Stimulated activated CD4-positive, alpha-beta T cell treated with anti-CD3 and anti-CD28 coated beads, Interleukin-4, amount 100 ng/mL, for 1 hour (primary cell): ENCODE measurements at places on chromosomes 1 and 21.

DNA sequence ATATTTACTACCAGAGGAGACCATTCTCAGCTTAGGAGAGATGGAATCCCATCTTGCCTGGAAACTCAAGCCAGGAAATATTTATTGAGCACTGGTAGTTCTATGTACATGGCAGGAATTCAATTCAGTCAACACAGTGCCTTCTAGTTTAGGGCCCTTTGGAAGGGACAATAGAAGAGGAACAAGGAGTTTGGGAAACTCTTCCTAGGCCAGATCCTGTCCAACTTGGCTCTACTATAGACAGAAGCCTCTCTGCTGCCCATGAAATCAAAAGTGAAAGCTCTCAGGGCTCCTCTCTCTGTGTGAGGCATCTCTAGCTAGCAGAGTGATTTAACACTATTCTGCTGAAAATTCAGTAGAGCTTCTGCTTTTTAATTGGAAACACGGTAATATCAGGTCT, 244.6 kb upstream of the MAP1LC3C start:
- DNase-seq: no peak

DNA sequence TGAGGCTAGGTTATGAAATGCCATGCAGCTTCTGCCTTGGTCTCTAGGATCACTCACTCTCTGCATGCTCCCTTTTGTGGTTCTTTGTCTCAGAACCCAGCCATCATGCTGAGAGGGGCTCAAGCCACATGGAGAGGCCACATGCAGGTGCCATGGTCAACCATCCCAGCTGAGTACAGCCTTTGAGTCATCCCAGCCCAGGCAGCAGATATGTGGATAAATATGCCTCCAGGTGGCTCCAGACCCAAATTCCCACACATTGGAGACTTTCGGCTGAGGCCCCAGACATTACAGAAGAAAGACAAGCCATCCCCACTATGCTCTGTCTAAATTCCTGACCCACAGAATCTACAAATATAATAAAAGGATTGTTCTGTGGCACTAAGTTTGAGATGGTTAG, 102.0 kb downstream of the LHX9 start:
- DNase-seq: no peak

- DNase-seq: no peak
These were observed 138.1 kb downstream of the ELAVL4 start for GRCh38 chr1:50246869-50247268.

- DNase-seq: no peak
These were observed 46.5 kb downstream of the PSMG1 start for GRCh38 chr21:39136711-39137110.

GRCh38 chr1:217712925-217713597, 81.9 kb downstream of the SPATA17 start:
- DNase-seq: no peak

DNA sequence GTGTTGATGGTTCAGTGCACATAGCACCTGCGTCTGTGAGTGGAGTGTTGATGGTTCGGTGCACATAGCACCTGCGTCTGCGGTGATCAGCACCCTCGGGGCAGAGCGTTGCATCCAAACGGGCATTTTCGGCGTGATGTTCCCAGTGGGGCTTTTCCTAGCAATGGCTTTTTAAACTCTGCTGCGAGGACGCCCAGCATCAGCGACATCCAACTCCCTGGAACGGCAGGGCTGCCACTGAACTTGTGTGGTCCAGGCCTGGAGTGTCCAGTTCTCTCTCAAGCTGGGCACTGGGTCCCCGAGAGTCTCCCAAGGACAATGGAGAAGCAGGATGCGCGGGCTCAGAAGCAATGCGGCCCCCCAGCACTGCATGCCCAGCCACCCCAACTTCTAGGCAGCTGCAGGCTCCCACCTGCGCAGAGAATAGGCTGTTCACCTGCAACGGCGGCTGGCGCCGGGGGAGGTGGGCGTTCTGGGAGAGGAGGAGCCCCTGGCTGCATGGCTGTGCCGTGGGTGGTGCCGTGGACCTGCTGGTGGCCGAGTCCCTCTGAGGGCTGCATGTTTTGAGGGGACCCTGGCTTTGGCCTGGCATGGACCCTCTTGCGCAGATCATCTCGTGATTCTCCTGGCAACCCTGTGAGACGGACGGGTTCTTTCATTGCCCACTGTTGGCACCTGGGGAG, 10.1 kb upstream of the C1orf174 start:
- DNase-seq: no peak

DNA sequence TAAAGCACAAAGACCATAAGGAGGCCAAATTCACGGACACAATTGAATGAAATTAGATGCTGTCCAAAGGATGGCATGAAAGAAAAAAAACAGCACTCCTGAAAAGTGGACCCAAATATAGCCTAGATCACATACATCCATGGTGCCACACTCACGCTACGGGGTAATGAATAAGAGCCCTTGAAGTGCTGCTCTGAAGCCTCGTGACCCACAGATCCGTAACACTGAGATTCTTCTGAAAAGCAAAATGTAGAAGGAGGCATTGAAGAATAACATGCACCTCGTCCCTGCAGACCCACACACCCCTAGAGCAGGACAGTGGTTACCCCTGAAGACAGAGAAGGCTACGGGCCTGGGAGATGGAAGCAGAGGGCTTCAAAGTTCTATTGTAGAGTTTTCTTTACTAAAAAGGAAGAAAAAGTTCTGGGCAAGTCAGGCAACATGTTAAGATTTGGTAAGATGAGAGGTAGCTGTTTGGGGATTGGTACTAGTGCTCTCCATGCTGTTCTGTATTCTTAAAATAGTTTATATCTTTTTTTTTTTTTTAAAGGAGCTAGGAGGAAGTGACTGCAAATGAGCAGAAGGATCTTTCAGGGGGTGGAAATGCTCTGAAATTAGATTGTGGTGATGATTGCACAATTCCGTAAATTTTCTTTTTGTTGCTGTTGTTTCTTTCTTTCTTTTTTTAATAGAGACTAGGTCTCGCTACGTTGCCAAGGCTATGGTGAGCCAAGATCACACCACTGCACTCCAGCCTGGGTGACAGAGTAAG, 4.1 kb upstream of the ITGB2 start:
- no peak for DNase-seq

DNA sequence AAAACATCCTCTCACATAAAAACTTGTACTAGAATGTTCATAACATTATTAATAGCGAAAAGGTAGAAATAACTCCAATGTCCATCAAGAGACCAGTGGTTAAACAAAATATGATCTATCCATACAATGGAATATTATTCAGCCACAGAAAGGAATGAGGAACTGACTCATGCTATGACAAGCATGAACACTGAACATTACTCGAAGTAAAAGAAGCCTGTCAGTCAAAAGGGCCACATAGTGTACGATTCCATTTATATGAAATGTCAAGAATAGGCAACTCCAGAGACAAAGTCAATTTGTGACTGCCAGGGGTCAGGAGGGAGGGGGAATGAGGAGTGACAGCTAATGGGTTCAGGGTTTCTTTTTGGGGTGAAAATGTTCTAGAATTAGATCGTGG, 2.3 kb downstream of the VPS26C start:
- DNase-seq: no peak

DNA sequence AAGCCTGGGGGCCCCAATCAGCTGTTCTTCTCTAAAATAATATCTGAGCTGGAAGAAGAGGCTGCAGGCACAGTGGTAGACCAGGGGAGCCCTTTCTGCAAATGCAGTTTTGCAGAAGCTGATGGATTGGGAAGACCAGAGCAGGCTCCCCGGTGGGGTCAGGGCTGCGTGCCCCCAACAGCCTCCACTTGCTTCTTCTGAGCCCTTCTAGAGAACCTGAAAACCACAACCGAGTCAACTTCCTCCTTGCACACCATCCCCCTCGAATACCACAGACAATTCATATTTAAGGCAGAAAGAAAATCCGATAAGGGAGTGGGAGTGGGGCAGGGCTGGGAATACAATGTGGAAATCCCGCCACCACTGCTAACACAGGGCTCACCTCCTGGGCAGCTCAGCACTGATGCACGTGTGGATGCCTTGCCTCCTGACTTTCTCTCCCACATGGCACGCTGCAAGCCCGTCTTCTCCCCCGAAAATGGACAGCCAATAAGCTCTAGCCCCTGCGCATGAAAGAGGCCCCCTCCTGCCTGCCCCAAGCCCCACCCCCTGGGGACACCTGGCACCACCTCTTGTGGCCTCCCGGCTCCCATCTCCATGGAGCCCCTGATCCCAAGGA, 25.4 kb upstream of the ALDH4A1 start:
- DNase-seq: peak; percentile 38

DNA sequence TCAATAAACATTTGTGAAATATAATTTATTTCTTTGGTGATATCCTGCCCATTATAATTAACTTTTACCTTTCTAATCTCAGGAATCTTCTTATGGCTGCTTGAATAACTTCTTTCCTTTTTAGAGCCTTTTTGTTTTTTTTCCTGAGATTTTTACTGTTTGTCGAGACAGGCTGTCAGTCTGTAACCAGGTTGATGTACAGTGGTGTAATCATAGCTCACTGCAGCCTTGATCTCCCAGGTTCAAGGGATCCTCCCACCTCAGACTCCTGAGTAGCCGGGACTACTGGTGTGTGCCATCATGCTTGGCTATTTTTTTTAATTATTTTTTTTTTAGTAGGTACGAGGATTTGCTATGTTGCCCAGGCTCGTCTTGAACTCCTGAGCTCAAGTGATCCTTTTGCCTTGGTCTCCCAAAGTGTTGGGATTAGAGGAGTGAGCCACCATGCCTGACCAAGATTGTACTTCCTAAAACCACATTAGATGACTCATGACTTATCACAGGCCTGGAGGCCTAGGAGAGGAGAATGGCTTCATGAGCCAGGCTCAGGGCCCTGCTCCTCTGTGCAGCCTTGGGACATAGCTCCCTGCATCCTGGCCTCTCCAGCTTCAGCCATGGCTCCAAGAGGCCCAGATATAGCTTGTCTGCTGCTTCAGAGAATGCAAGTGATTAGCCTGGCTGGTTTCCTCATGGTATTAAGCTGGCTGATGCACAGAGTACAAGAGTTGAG, 48.6 kb downstream of the CTH start:
- DNase-seq: no peak

GRCh38 chr1:220044678-220045355, 1.5 kb downstream of the EPRS1 start:
- no peak for DNase-seq

GRCh38 chr21:27423038-27423437, 456.1 kb upstream of the ADAMTS5 start:
- DNase-seq: no peak

DNA sequence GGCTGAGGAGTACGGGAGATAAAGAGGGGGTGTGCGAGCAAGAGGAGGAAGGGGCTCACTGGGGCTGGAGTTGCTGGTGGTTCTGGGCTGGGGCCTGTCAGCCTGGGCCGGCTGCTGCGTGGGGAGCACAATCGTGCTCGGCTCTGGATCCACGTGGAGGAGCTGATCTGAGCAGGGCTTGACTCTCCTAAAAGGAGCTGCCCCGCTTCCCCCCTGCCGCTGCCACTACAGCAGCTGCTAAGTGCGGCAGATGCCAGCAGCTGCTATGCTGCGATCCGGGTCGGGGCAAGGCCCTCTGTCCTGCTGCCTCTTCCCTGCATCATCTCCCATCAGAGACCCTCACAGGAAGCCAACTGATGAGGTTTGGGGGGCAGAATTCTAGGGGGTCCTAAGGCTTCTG, 165.9 kb downstream of the PCBP3 start:
- no peak for DNase-seq

- no peak for DNase-seq
These were observed 1208.3 kb upstream of the B3GALT2 start for GRCh38 chr1:194394676-194395075.

DNA sequence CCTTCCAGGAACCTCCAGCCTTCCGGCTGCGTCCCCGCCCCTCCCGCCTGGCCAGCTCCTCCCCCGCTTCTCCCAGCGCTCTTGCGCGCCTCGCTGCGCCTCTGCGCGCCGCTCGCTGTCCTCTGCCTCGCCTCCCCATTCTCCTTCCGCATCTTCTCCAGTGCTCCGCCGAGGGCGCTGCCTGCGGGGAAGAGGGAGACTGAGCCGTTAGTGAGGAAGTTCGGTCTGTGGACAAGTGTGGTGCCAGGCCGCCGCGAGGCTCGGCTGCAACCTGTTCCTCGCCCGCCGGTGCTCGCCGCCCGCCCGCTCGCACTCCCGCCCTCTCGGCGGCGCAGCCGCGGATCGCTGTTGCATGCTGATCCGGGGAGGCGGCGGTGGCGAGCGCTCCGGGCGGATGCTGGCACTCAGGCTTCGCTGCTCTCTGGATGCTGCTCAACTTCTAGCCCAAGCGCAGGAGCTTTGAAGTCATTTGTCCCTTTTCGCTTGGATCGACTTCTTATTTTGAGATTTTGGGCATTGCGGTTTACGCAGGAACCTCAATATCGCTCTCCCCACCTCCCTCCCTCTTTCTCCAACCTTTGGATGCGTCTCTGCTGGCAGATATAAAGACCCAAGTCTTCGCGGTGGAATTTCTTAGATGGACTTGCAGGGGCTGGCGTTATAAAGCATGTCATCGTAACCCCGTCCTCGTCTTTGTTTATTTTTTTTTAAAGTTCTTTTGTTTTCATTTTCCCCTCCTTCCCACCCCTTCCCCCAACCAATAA, 614 bp upstream of the CACNA1E start:
- peak; percentile 18 for DNase-seq

- DNase-seq: no peak
These were observed 11.7 kb upstream of the ZNF436 start for GRCh38 chr1:23381233-23381885.

- no peak for DNase-seq
These were observed 161.8 kb downstream of the NFIA start for GRCh38 chr1:61244114-61244513.

GRCh38 chr1:157360023-157360390, 192.3 kb downstream of the FCRL5 start:
- DNase-seq: no peak

DNA sequence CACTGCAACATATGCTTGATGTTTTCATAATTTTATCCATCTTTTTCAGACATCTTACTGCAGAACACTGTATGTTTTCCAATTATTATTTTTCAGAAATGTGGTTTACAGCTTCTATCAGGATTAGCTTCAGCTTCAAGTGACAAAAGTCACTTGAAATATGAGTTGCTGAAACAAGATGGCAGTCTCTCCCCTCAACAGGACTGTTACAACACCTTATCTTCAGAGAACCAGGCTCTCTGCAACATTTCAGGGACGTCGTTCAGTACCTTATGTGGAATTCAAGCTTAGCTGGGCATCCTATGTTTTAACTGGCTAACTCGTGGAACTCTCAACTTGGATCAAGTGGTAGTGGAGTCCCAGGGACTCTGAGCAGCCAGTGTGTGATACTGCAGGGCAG, 2.0 kb upstream of the UBE2G2 start:
- no peak for DNase-seq

DNA sequence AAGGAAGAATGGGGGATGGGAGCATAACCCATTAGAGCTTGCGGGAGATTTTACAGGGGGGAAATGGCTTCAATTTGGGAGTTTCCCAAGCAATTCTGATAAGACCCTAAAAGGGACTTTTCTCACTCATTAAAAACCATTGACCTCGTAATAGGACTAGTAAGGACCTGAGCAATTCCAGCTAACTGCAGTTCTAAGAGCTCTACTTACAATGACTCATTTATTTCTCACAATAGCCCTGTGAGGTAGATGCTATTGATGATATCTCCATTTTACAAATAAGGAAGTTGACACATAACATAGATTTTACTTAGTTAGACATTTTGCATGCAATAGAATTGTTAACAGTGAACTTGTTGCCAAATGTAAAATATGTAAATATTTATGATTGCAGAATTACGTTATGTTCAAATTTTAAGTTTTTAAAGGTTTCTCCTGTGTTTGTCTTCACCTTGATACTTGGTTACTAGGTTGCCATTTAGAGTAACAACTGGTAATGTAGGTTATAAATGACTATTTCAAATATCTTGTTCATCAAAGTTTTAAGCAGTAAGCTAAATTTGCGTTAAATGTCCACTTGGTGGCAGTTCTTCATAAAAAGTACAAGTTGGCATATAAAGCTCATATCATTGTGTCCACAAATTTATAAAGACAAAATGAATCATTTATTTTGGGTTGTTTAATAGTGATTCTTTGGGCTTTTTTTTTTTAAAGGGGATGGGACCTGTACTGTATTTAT, 182.0 kb downstream of the PLA2G4A start:
- DNase-seq: no peak
